Osteocyte (in vitro differentiated cells): ENCODE measurements at places on chromosomes 3 and 15.
A peak's percentile ranks its signal among the peaks of the same experiment; 100 is the strongest.

- H3K4me3 ChIP-seq: no peak overlapping the region
- H3K4me1 ChIP-seq: peaks cover 6% of the 10 kb centered on the region
- no peak for DNase-seq
- no peak overlapping the region for H3K27ac ChIP-seq
Observed at GRCh38 chr15:71259866-71260265, 144.6 kb downstream of the THSD4 start.

DNA sequence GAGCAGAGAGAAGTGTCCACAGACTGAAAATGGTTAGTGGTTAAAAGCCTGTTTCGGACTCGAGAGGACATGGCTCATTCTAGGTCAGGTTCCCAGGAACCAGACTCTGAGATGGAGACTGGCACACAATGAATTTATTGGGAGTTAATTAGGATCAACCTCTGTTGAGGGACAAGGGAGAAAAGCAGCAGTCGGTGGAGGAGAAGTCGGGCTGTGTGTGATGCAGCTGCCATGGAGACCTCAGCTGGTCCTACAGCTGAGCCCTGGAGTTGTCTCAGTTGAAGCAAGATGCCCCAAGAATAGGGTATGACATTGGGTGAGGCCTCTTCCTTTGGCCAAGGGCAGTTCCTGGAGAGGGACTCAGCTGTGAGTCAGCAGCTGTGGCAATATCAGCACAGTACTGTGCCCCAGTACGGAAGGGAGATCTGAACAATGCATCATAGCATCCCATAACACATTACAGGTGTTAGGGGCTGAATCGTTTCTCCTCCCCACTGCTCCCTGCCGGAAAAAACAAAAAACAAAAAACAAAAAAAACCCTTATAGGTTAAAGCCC, 105.4 kb downstream of the ABHD5 start:
- H3K4me1 ChIP-seq: no peaks in the 10 kb centered on the region
- DNase-seq: peak; percentile 42
- no peak overlapping the region for H3K27ac ChIP-seq
- no peaks in the 10 kb centered on the region for H3K36me3 ChIP-seq
- H3K4me3 ChIP-seq: no peak overlapping the region

- peaks cover 3% of the 10 kb centered on the region for H3K36me3 ChIP-seq
- no peak overlapping the region for H3K27ac ChIP-seq
- no peaks in the 10 kb centered on the region for H3K27me3 ChIP-seq
- H3K4me1 ChIP-seq: no peaks in the 10 kb centered on the region
Observed at GRCh38 chr3:50583897-50584296, 14.6 kb downstream of the HEMK1 start.

GRCh38 chr3:56610669-56611335, 53.8 kb downstream of the CCDC66 start:
- H3K36me3 ChIP-seq: peaks cover 53% of the 10 kb centered on the region
- no peak overlapping the region for H3K27ac ChIP-seq
- H3K4me1 ChIP-seq: no peaks in the 10 kb centered on the region
- no peaks in the 10 kb centered on the region for H3K27me3 ChIP-seq
- H3K4me3 ChIP-seq: no peak overlapping the region
- DNase-seq: no peak

- no peak overlapping the region for H3K27ac ChIP-seq
- H3K36me3 ChIP-seq: no peaks in the 10 kb centered on the region
- no peaks in the 10 kb centered on the region for H3K4me1 ChIP-seq
- H3K27me3 ChIP-seq: peaks cover 18% of the 10 kb centered on the region
- no peak for DNase-seq
- H3K4me3 ChIP-seq: no peak overlapping the region
Observed at GRCh38 chr3:22441711-22442110, 690.7 kb upstream of the ZNF385D start.
